ENCODE measurements at places on chromosomes 16 and 17.

- DNase-seq = no peak
These were observed 330.1 kb downstream of the MAP2K6 start for GRCh38 chr17:69744512-69745070.

- no peak for DNase-seq
These were observed 665 bp downstream of the MYBBP1A start for GRCh38 chr17:4554441-4554996.

- no peak for DNase-seq
These were observed 15.9 kb upstream of the TRPV3 start for GRCh38 chr17:3573246-3574100.

GRCh38 chr16:28231763-28232162 is 20.0 kb upstream of the XPO6 start:
- DNase-seq = no peak

DNA sequence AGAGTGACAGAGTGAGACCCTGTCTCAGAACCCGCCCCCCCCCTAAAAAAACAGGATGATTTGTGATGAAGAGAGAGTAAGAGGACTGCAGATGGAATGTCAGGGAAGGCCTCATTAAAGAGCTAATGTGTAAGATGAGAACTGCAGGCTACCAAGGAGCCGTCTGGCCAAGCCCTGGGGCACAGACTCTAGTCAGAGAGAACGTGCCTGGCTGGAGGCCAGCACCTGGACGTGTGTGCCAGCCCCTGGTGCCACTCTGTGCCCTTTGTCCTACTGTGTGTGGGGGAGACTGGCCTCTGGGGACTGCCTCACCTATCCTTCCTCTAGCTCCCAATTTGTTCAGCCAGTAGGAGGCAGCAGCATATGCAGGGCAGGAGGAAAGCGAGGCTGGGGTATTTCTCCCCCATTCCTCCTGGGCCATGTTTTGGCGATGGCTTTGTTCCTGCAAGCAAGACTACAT is 37.1 kb downstream of the KNOP1 start:
- DNase-seq = no peak

DNA sequence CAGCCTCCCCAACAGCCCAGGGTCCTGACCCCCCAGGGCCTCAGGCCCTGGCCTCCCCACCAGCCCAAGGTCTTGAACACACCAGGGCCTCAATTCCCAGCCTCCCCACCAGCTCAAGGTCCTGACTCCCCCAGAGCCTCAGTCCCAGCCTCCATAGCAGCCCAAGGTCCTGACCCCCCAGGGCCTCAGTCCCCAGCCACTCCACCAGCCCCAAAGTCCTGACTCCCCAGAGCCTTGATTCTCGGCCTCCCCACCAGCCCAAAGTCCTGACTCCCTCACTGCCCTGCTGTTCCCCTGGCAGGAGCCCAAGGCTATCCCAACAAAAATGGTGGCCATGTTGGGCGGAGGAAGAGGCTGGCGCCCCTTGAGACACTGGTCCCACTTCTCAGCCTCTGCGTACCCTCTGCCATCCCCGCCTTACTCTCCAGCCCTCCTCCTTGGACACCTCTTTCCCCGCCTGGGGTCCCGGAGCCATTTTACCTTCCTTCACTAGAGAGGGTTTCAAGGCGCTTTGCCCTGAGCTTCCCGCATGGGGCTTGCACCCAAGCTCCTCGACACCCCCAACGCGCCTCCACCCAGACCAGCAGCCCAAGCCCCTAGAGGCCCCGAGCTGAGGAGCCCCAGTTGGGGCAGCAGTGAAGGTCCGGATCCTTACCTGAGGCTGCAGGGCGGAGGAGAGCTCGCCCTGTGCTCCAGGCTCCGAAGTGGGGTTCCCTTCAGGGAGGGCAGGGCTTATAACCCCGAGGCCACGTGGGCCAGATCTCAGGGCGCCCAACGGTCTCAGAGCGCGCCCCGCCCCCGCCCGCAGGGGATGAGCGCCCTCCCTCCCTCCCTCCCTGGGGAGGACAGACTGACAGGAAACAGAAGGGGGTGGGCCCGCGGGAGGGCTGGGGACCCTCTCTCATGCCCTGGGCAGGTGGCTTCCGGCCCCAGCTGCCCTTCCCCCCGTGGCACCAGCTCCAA is 3.5 kb upstream of the TSPOAP1 start:
- no peak for DNase-seq

DNA sequence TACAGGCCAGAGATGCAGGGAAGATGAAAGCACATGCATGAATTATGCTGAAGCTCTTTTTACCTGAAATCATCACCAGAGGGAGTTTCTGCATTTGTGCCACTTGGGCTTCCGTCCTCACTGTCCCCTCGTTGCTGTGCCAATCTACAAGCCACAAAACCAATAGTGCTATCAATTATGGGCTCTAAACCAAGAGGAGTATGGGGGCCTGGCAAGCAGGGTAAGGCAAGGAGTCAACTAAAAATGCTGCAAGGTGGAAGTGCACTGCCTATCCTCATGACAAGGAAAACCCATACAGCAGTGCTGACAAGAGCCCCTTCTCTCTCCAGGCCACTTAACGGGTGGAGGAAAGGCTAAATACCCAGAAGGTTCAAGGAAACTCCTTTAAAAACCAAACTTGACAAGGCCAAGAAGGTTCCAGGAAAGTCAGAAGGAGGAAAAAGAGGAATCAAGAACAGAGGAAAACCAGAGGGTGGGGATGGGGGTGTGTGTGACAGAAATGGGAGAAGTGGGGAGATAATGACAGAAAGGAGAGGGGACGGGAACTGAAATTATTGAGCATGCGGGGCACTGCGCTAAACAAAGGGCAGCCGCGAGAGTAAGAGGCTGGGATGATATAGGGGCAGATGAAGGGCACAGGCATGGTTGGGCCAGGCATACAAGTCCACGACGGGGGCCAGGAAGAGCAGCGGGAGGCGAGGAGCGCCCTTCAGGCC is 674 bp downstream of the C17orf75 start:
- DNase-seq = peak; percentile 35

DNA sequence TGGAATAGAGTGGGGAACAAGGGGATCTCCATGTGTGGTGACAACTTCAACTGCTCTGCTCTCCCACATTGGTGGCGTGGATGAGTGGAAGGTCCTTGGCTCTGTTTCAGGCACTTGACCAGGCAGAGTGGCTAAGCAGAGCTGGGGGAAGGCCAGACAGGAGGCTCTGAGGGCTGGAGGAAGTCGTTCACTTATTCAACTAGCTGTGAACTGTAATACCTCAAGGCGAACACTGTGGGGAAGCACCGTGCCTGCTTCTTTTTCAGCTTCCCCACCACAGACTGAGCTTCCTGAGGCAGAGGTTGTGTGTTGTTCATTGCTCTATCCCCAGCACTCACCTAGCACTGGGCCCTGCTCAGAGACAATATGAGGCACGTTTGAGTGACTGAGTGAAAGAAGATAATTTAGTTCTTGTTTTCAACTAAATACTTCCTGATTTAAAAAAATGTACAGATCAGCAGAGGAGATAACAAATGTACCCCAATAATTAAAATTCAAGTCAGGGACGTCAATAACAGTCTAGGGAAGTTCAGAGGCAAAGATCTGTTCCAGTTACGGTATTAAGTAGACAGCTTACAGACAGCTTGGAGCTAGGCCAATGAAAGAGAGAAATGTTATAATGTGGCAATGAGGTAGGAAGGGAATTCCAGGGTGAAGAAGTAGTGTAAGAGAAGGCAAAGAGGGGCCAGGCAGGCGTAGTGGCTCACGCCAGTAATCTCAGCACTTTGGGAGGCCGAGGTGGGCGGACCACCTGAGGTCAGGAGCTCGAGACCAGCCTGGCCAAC is 34.7 kb downstream of the MYO18A start:
- peak; percentile 87 for DNase-seq

- DNase-seq = no peak
These were observed 639.1 kb downstream of the MAF start for GRCh38 chr16:78961464-78961863.

DNA sequence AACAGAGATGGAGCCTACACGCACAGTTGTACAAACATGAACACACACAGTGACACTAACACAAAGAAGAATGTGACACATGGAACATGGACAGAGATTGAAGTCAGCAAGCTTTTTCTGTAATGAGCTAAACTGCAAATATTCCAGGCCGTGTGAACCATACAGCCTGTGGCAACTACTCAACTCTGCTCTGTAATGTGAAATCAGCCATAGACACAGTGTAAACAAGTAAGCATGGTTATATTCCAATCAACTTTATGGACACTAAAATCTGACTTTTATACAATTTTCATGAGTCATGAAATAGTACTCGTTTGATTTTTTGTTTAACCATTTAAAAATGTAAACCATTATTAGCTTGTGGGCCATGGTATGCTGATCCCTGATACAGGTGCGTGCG is 120.2 kb downstream of the SMG6 start:
- DNase-seq = no peak

GRCh38 chr17:28686296-28686695 is 24.3 kb downstream of the SUPT6H start:
- no peak for DNase-seq

DNA sequence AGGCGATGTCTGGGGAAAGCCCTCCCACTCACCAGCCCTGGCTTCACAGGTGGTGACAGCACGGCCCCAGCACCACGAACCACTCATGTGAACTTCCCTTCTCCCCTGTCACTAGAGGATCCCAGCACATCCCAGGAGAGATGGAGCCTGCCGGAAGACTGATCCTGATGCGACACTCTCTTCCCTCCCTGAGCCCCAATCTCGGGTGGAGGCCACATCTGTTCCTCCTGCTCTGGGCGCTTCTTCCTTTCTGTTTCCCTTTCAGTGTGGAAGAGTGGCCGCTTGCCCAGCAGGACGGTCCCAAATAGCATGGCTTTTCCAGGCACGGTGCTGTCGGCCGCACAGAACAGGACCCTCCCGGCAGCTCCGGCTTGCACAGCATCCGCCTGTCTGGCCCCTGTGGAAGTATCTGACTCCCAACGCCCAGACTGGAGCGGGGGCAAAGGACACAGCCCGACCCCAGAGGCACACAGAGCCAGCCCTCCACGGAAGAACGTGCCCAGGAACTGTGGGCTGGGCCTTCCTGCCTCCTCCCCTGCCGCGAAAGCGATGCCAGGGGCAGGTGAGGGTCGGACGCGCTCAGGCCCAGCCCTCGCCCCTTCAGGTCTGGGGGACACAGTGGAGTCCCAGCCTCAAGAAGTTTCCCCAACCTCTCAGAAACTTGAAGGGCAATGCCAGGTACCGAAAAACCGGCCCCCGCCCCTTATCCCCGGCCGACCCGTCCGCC is 37.6 kb downstream of the CBFA2T3 start:
- DNase-seq = peak; percentile 32

DNA sequence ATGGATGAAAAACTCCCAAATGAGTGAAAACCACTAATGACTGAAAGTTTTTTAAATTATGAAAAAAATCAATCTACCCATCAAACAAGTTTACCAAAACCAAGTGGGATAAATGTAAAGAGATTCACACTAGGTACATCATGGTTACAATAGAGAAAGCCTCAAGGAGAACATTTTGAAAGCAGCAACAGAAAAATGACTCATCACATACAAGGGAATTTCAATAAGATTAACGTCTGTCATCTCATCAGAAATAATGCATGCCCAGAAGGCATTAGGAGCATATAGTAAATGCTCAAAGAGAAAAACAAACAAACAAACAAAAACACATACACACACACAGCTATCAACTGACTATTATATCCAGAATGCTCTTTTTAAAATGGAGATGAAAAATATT is 261.8 kb upstream of the KIF2B start:
- no peak for DNase-seq

DNA sequence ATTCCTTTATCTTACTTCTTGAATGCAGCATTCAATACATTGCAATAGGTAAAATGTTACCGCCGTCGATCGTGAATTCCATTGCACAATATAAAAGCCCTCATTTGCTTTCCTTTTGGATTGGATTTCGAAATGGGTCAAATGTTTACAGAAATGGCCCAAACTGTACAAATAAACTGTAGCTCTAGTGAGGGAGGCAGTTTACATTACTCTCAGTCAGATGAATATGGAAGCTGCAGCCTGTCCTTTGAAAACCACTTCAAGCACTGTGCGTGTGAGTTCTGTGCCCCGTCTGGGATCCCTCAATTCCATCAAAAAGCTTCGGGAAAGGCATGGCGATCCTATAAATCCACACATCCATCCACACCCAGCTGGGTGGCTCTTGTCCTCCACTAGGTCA is 258.6 kb upstream of the FOXF1 start:
- peak; percentile 15 for DNase-seq

- DNase-seq = peak; percentile 34
These were observed 38.1 kb upstream of the KPNB1 start for GRCh38 chr17:47611372-47612350.

- peak; percentile 95 for DNase-seq
These were observed 16.3 kb upstream of the AURKB start for GRCh38 chr17:8226536-8227237.

- no peak for DNase-seq
These were observed 702.6 kb upstream of the CDH8 start for GRCh38 chr16:62738666-62739460.

DNA sequence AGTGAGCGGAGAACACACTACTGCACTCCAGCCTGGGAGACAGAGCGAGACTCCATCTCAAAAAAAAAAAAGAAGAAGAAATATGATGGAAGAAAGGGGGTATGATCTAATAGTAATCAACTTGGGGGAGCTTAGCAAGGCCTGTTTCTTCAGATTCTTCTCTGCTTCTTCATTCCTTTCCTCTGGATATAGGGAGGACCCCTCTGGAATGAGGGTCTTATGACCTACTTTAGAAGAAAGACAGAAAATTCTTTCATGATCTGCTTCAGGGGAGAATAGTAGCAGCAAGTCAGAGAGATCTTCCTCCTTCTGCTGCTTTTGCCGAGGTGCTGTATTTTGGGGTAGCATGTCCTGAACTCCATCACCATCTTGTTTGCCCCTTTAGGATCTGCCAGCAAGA is 44.9 kb upstream of the ETV4 start:
- no peak for DNase-seq

GRCh38 chr17:79317916-79318315 is 243.3 kb downstream of the ENGASE start:
- no peak for DNase-seq

GRCh38 chr17:42806249-42806648 is 7.6 kb downstream of the CNTD1 start:
- DNase-seq = no peak

DNA sequence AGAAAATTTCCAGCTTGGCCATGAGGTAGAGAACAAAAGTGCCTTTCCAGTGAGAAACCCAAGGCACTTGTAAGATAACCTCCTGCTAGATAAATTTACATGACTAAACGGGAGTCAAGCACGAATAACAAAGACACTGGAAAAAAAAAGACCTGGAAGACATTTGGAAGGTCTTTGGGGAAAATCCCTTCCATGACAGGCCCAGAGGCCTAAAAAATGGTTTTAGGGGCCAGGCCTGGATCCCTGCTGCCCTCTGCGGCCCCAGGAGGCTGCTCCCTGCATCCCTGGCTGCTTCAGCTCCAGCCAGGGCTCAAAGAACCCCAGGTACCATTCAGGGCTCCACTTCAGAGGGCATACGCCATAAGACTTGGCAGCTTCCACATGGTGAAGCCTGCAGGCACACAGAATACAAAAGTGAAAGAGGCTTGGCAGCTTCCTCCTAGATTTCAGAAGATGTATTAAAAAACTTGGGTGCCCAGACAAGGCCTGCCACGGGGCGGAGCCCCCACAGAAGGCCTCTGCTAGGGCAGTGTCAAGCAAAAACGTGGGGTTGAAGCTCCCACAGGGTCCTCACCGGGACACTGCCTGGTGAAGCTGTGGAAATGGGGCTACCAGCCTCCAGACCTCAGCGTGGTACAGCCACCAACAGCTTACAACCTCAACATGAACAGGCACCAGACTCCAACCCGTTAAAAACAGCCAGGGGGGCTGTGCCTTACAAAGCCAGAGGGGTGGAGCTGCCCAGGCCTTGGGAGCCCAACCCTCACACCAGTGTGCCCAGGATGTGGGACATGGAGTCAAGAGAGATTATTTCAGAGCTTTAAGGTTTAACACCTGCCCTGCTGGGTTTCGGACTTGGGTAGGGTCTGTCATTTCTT is 77.1 kb downstream of the SDK2 start:
- DNase-seq = no peak
